ENCODE measurements at places on chromosomes 11 and 22.

- DNase-seq = no peak
These were observed 34.7 kb downstream of the PRR14L start for GRCh38 chr22:31715147-31715778.

DNA sequence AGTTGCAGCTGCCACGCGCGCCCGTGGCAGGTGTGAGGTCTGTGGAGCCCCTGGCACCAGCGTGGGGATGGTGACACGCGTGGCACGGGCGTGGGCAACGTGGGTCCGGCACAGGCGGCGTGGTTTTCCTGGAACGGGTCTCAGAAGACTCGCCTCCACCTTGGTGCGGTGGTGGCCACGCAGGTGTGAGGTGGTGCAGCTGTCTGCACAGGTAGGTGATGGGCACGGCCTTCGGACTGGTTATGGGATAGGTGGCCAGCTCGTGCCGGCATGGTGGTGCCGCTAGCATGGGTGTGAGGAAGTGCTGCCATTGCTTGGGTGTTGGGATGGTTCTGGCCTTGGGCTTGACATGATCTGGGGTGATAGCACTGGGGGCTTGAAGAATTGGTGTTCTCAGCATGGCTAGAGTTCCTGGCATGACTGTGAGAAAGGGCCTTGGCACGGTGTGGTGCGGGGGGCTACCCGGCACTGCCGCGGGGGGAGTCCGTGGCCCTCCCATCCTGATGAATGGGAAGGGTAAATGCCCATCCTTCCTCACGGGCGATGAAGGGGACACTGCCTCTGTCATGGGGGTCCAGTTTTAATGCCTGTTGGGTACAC lies 531 bp downstream of the DAGLA start:
- no peak for DNase-seq

DNA sequence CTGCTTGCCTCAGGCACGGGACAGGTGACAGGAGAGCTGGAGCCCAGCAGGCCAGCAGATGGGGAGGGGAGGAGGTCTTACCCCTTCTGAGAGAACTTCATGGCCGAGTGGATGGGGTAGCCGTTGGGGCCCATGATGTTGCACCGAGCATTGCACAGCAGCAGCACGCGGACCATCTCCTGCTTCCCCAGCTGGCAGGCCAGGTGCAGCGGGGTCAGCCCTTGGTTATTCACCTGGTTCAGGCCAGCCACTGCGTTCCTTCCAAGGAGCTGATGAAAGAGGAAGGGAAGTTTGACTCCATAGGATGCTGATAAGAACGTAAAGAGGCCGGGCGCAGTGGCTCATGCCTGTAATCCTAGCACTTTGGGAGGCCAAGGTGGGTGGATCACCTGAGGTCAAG lies 29.4 kb upstream of the BAIAP2L2 start:
- DNase-seq = no peak

- DNase-seq = no peak
These were observed 709 bp downstream of the FTH1 start for GRCh38 chr11:61966734-61967115.

GRCh38 chr11:46026606-46027293 lies 94.5 kb downstream of the PHF21A start:
- no peak for DNase-seq

Measured in HCT116 (cell line).